Diencephalon (tissue), 1 donor: ENCODE measurements at places on chromosomes 16 and 17. TPM values are rescaled to one million over a fixed set of nuclear protein-coding genes. Genes with fewer than 3 reads are reported as not detected.

COPRS gene
- total RNA-seq = 49.1 TPM

KRTAP4-16 gene
- not detected for total RNA-seq

SLC5A10 gene
- not detected for total RNA-seq

SLC38A8 gene
- total RNA-seq = 2.8 TPM

CCL1 gene
- not detected for total RNA-seq

MMP15 gene
- total RNA-seq = 19.4 TPM

XAF1 gene
- total RNA-seq = 4.6 TPM

MYOCD gene
- total RNA-seq = 0.46 TPM

ITGAD gene
- not detected for total RNA-seq

KRTAP3-2 gene
- total RNA-seq = not detected
